Progenitor cell of endocrine pancreas (in vitro differentiated cells): ENCODE measurements at places on chromosomes 1 and 21. TPM values are rescaled to one million over a fixed set of nuclear protein-coding genes. Genes with fewer than 3 reads are reported as not detected.

DNA sequence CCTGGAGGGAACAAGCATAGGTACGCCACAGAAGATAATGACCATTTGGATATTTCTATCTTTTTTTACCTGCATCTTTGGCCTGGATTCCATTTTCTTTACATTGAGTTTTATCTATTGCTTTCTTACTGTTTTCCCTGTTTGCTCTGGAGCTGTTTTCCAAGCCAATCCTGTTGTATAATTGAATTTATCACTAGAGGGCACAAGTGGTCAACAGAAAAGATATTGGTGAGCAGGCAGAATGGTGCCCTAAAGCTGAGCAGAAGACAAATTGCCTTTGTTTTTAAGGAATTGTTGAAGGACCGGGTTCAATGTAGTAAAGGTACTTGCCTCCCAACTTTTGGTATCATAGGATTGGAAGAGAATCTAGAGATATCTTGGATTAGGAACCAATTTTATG lies 152.8 kb downstream of the PPP1R12B start:
- H3K27ac ChIP-seq: no peak overlapping the region
- peaks cover 15% of the 10 kb centered on the region for H3K4me1 ChIP-seq
- H3K4me3 ChIP-seq: no peak overlapping the region
- H3K36me3 ChIP-seq: peaks cover 1% of the 10 kb centered on the region
- no peaks in the 10 kb centered on the region for H3K27me3 ChIP-seq

DNA sequence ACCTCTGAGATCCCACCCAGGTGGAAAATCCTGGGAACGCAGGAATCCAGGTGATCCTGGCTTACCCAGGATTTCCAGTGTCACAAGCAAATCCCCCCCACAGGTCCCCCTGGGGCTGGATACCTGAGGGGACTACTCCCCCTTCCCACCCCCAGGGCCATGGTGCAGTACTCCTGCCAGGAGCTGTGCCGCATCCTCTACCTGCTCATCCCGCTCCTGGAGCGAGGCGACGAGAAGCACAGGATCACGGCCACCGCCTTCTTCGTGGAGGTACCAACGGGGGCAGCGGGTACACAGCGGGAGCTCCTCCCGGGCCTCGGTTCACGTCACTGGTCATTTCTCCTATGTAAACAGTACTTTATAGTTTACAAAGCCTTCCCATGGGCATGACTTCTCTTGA lies 20.4 kb upstream of the TTC4 start:
- no peak overlapping the region for H3K4me3 ChIP-seq
- peaks cover 9% of the 10 kb centered on the region for H3K27me3 ChIP-seq
- no peak for DNase-seq
- no peak overlapping the region for H3K27ac ChIP-seq

DNA sequence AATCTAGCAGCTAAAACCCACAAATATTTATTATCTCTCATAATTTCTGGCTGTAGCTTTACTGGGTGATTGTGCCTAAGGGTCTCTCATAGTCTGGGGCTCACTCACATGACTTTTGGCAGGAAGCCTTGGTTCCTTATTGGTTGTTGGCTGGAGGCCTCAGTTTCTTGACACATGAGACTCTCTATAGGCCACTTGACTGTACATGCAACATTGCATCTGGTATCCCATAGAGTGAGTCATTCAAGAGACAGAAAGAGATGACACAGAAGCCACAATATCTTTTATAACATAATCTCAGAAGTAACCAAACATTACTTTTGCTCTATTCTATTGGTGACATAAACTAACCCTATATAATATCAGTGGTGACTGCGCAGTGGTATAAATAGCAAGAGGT lies 128.5 kb upstream of the HNRNPU start:
- H3K27me3 ChIP-seq: no peaks in the 10 kb centered on the region
- no peaks in the 10 kb centered on the region for H3K4me1 ChIP-seq
- H3K4me3 ChIP-seq: no peak overlapping the region
- no peak for DNase-seq
- H3K27ac ChIP-seq: no peak overlapping the region

GRCh38 chr1:117555806-117556205 lies 50.0 kb upstream of the TENT5C start:
- H3K27ac ChIP-seq: no peak overlapping the region
- H3K4me1 ChIP-seq: no peaks in the 10 kb centered on the region
- H3K36me3 ChIP-seq: peaks cover 2% of the 10 kb centered on the region
- DNase-seq: no peak
- no peaks in the 10 kb centered on the region for H3K27me3 ChIP-seq
- H3K4me3 ChIP-seq: no peak overlapping the region

GRCh38 chr1:84217239-84217638 lies 73.2 kb downstream of the PRKACB start:
- H3K4me3 ChIP-seq: no peak overlapping the region
- no peak for DNase-seq
- H3K36me3 ChIP-seq: peaks cover 55% of the 10 kb centered on the region
- no peaks in the 10 kb centered on the region for H3K4me1 ChIP-seq

- DNase-seq: no peak
- peaks cover 3% of the 10 kb centered on the region for H3K4me1 ChIP-seq
- H3K4me3 ChIP-seq: no peak overlapping the region
- H3K36me3 ChIP-seq: no peaks in the 10 kb centered on the region
Measured at GRCh38 chr1:210239349-210240111, 6.9 kb downstream of the SERTAD4 start.

DNA sequence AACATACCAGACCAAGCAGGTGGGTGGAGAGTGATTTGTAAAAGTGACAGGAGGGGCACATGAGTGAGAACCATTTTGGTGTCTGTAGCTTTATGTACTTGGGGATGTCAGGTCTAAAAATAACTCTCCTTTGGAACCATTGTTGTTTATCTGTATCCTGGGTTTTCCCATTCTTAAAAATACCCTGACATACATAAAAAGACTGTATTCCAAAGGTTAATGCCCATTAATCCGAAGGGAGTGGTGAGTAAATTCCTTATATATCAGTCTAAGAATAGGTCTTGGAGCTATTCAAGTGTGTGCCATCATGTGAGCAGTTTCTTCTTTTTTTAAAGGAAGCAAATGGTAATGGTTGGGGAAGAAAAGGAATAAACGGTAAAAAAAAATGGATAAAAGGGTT lies 117.5 kb downstream of the TGFB2 start:
- no peak overlapping the region for H3K27ac ChIP-seq
- no peaks in the 10 kb centered on the region for H3K36me3 ChIP-seq
- no peak overlapping the region for H3K4me3 ChIP-seq
- no peaks in the 10 kb centered on the region for H3K27me3 ChIP-seq
- H3K4me1 ChIP-seq: peaks cover 10% of the 10 kb centered on the region

DNA sequence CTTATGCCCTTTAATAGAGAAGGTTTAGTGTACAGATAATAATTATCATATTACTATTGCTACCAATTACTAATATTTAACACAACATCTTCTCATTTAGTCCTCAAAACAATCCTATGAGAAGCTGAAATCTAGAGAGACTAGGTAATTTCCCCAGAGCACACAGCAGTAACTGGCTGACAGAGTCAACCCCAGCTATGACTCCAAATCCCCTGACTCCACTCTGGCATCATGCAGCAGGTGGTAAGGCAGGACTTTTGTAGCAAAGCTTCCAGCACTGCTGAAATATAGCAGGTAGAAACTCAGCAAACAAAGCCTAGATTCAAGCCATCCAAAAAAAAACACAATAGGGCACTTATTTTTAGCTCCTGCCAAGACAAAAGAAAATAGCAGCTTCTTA lies 79.3 kb upstream of the RGS2 start:
- H3K27me3 ChIP-seq: no peaks in the 10 kb centered on the region
- H3K4me3 ChIP-seq: no peak overlapping the region
- H3K27ac ChIP-seq: no peak overlapping the region
- no peaks in the 10 kb centered on the region for H3K36me3 ChIP-seq
- no peak for DNase-seq

- DNase-seq: no peak
- peak overlapping the region; percentile 71 for H3K27ac ChIP-seq
- no peaks in the 10 kb centered on the region for H3K27me3 ChIP-seq
- no peak overlapping the region for H3K4me3 ChIP-seq
Measured at GRCh38 chr1:121538943-121539575, 354.3 kb downstream of the SRGAP2C start.

DNA sequence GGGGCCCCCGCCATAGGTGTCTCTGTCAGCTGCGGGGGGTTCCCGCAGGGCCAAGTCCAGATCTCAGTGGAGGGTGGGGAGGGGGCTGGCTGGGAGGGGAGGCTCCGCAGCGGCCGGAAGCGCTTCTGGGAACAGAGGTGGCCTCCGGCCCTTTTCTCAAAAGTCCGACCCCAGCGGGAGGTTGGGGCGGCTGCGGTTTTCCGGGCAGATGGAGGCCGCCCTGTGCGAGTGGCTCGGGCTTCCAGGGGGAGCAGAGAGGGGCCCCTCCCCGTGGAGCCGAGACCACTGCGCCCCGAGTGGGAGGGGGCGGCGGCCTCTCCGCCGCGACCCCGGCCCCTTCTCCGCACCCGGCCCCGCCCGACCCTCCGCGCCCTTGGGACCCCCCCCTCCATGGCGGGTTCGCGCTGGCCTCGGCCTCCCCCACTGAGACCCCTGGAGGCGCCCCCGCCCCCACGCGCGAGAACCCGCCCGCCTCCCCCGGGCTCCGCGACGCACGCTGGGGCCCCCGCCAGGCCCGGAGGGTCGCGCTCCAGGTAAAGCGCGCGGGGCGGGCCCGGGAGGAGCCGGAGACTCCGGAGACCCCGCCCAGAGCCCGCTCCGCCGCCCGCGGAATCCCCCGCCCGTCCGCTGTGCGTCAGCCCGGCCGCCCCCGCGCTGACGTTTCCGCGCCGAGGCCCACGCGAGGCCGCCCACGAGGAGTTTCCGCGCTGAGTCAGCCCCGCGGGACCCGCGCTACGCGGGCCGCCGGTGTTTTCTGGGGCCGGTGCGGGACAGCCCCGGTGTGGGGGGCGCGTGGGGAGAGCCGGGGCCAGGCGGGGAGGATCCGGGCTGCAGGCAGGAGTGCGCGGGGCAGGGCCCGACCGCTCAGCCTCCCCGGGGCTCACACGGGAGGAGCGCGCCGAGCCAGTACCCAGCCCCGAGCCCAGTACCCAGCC lies 5.2 kb downstream of the TNFRSF18 start:
- H3K27ac ChIP-seq: no peak overlapping the region
- peaks cover 4% of the 10 kb centered on the region for H3K27me3 ChIP-seq
- no peak for DNase-seq
- peaks cover 2% of the 10 kb centered on the region for H3K4me1 ChIP-seq
- no peaks in the 10 kb centered on the region for H3K36me3 ChIP-seq
- peak overlapping the region; percentile 44 for H3K4me3 ChIP-seq

DNA sequence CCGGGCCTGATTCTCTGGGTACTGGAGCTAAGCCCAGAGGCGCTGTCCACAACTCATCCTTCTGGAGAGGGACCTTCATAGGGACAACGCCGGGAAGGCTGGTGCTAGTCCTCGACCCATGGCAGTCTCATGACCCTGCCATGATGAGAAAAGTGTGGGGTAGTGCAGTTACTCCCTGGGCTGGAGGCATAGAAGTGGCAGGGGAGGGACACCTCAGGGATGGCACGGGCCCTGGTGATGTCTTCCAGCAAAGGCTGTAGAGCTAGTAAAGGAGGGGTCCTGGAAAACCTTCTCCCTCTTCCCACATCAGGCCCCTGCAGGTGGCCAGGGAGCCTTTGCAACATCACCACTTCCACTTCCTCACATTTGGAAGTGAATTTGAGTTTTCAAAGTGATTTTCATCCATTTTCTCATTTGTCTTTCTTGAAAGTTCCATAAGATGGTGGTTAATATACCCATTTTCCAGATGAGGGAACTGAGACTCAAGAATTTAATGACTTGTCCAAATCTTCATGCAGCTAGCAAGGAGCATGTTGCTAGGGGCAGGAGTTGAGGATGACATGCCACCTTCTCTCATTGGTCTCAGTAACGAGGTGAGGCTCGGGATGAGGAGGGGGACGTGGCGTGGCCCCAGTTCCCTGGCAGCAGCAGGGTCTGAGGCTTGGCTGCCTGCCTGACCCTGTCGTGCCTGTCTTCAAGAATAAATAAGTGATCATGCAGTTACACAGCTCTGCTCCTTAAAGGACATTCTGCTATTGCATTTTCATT lies 3.3 kb upstream of the GOLT1A start:
- no peak overlapping the region for H3K4me3 ChIP-seq
- H3K4me1 ChIP-seq: peaks cover 4% of the 10 kb centered on the region
- H3K36me3 ChIP-seq: peaks cover 3% of the 10 kb centered on the region
- no peak overlapping the region for H3K27ac ChIP-seq

DNA sequence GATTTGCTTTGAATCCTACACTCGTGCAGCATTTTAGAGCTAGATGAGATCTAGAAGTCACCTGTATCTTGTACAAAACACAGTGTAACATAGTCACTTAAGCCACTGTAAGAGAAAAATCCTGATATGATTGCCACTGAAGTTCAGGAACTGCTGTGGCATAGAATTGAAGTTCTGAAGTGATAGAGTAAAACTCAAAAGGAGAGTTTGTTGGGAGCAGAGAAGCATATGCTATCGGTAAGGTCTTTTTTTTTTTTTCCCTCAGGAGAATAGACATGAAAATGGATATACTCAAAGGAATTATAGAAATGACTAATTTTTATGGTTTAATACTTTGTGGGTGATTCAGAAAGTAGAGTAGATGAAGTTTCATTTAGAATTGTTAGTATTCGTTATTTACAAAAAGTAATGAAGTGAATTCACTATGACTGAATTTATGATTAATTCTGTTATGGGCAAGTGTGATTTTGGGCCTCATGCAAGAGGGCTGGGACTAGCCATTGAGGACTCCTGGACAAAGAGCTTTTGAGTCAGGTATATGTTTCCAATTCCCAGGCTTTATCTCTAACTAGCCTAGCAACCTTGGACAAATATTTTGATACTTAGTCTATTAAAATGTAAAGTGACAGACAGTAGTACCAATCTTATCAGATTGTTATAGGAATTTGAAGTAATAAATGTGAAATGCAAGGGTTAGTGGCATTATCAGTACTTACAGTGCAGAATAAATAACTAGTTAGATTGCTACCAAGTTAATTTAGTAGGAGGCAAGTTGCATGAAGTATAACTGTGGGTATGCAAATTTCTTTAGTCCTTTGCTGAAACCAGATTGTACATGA lies 3.1 kb downstream of the KCTD3 start:
- peak overlapping the region; percentile 99 for H3K27ac ChIP-seq
- H3K36me3 ChIP-seq: peaks cover 1% of the 10 kb centered on the region
- H3K4me3 ChIP-seq: peak overlapping the region; percentile 95
- H3K4me1 ChIP-seq: peaks cover 48% of the 10 kb centered on the region
- H3K27me3 ChIP-seq: no peaks in the 10 kb centered on the region

DNA sequence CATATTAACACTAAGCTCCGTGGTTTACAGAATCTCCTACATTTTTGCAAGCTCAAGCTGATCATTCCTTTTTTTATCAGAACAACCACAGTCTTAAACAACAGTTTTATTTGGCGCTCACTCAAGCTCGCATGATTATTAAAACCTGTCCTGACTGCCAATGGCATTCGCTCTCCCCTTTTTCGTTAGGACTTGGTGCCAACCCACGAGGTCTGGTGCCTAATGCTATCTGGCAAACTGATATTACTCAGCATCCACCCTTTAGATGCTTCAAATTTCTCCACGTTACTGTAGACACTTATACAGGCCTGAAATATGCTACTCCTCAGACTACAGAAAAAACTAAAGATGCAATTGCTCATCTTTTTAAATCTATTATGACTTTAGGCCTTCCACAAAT lies 23.0 kb upstream of the ITLN1 start:
- H3K36me3 ChIP-seq: no peaks in the 10 kb centered on the region
- DNase-seq: no peak
- no peaks in the 10 kb centered on the region for H3K27me3 ChIP-seq
- no peak overlapping the region for H3K4me3 ChIP-seq
- peaks cover 23% of the 10 kb centered on the region for H3K4me1 ChIP-seq

- H3K27ac ChIP-seq: peak overlapping the region; percentile 23
- H3K4me3 ChIP-seq: no peak overlapping the region
- H3K4me1 ChIP-seq: peaks cover 10% of the 10 kb centered on the region
Measured at GRCh38 chr1:173925306-173926242, 8.4 kb upstream of the SERPINC1 start.

Gene ESRRG
- 8.3 and 9.6 TPM in 2 replicates for total RNA-seq

Gene GPR37L1
- 0.04 TPM in 1 of 2 replicates, not detected in the other for total RNA-seq

Gene DNAJC28
- 4.9 and 5.5 TPM in 2 replicates for total RNA-seq

Gene FMOD
- 2.5 and 3.1 TPM in 2 replicates for total RNA-seq

Gene ZNF684
- 5.0 and 5.2 TPM in 2 replicates for total RNA-seq

Gene RIMKLA
- total RNA-seq: 3.5 and 3.9 TPM in 2 replicates

Gene NHLH1
- total RNA-seq: 0.78 and 0.96 TPM in 2 replicates
